HCT116 (cell line): ENCODE measurements at places on chromosomes 16 and 17. TPM values are rescaled to one million over a fixed set of nuclear protein-coding genes. Genes with fewer than 3 reads are reported as not detected.
A peak's percentile ranks its signal among the peaks of the same experiment; 100 is the strongest.

- peak; percentile 19 for DNase-seq
Observed at GRCh38 chr16:53207810-53208752, 153.3 kb downstream of the CHD9 start.

GRCh38 chr16:14649816-14650215 is 17.1 kb downstream of the BFAR start:
- no peak for DNase-seq

DNA sequence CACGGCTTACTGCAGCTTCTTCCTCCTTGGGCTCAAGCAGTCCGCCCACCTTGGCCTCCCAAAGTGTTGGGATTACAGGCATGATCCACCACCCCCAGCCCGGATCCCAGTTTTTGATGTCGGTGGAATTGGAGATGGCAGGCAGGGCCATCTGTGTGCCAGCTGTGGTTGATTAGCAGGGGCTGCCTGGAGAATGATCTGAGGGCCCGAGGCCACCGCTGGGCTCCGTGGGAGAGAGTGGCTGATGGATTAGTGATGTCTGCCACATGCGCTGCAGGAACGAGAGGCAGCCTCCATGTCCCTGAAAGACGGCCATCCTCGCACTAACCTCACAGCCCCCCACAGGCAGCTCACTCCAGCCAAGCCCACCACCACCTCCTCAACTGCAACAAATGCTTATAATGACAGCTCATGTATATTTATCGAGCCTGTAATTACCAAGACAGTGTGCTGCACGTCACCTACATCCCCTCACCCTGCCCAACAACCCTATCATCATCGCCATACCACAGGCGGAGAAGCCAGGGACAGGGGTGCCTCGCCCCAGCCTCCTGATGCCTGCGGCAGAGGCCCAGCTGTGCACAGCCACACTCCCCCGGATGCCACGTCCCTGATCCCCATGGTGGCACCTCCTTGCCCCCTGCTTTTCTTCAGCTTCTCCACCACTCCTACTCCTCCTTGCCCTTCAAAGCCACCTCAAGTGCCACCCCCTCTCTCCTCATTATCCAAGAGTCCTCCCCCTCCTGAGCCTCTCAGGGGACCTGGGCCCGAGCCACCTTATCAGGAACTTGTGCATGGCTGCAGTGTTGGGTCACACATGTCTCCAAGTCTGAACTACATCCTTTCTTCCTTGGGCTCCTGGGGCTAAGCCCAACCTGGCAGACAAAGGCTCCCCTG is 33.2 kb downstream of the ACTG1 start:
- DNase-seq = no peak

DNA sequence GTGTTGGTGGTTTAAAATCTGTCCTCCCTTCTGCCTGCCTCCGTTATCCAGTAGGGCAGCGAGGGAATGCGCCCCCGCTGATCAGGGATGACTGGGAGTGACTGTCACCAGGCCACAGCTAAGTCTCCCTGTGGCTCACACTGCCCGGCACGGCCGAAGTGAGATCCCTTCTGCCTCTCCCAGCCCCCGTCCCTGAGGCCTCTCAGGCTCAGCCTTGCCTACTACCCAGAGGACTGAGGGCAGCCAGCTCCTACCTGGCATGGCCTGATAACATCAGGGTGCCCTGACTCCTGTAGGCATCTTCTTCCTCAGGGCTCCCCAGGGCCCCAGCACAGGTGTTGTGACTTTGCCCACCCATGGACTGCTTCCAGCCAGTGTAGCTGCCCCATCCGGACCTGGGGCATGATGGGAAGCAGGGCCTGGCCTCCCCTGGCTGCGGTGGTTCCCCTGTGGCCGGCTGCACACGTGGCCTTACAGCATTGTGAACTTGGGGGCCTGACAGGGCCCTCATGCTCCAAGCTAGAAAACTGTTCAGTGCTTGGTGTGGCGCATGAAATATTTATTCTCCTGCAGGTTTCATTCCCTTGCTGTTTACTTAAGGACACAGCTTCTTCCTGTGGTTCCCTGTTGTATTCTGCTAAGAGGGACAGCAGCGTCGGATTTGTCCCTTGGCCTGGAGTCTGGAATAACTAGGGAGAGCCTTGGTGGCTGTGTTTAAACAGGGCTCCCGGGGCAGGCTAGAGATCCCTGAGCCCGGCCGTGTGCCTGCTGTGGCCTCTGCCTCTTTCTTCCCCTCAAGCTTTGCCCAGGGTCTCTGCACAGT is 30.0 kb downstream of the GINS2 start:
- no peak for DNase-seq

- no peak for DNase-seq
Observed at GRCh38 chr17:83119987-83120864, 40.8 kb downstream of the METRNL start.

CLDN9 gene
- total RNA-seq = 0.76 TPM

ABCC6 gene
- total RNA-seq = 2.7 TPM
